ENCODE measurements at places on chromosomes 1 and 21.

- DNase-seq, result no peak
Measured at GRCh38 chr1:11340233-11340632, 67.2 kb downstream of the UBIAD1 start.

DNA sequence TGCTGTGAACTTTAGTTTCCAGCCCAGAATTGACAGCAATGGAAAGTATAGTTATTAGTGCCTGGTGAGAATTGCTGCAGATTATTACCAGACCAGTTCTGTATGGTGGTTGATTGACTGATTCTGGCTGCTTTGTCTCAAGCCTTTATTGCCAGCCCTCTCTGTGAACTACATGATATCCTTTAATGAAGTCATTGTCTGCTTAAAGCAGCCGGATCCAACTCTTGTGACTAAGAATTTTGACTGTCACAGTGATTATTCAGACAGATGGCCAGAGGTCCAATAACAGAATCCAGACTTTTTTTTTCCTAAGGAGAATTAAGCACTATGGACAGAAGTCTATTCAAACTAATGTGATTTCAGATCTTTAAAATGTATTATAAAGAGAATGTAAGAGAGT, 1548.6 kb upstream of the B3GALT2 start:
- DNase-seq, result no peak

DNA sequence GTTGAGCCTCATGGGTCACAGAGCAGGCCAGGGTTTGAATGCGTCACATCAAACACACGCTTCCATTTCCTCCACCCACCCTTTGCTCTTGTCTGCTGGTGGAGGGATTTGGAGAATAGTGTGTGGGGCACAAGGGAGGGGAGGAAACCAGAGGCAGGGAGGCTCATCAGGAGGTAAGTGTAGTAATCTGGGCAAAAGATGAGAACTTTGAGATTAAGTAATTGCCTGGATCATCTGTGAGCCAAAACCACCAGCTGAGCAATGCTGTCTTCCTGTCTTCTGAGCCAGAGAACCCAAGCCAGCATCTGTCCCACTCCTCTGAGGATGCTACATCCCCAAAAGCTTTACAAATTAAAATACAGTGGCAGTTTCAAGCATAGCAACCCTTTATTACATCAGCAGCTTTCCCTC, 45.2 kb downstream of the C8B start:
- no peak for DNase-seq

DNA sequence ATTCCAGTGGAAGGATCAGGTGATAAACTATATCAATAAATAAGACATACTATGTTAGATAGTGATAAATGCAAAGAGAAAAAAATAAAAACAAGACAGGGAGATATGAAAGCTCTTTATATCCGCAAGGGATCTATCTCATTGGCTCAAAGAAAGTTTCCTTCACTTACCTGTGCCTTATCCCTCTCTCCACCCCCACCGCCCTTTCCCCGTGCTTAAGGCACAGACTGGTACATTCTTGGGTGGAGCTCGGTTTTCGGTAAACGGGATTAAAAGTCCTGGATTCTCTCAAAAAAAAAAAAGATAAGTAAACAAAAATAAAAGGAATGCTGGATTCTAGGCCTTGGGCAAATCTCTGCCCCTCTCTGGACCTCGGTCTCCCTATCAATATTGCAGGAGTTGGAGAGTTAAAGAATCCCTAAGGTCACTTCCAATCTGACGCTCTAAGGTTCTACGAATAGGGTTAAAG, 593 bp upstream of the DNAJC16 start:
- no peak for DNase-seq

- no peak for DNase-seq
Measured at GRCh38 chr1:100361511-100362089, 9.3 kb downstream of the CDC14A start.

GRCh38 chr1:195756109-195756508, 852.1 kb downstream of the KCNT2 start:
- no peak for DNase-seq

DNA sequence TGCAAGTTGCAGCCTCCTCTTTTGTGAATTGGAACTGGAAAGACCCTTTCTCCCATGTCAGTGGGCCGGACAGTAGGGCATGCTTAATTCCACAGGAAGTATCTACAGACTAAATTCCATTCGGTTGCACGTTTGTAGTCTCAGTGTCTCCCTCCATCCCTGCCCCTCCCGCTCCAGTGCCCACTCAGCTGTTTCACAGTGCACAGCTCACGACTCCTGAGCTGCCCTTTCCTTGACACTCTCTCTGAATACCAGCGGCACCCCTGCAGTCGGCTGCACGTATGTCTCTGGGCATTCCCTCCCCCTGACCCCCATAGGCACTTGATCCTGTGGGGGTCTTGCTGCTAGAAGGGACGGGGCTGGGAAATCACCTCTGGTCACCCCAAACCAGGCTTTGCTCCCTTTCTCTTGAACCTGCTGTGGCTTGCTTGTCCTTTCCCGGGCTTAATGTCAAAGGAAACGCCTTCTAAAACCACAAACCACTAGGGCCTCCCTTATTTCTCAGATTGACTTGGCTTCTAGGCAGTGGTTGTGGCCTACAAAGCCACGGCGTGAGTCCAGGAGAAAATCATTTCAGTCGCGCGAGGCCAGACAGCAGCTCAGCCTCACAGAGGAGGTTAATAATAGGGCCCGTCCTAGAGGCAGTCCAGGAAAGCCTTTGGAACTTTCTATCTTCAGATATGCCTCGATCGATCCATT, 365.3 kb upstream of the PROX1 start:
- DNase-seq, result no peak
